ENCODE measurements at places on chromosomes 1 and 21. TPM values are rescaled to one million over a fixed set of nuclear protein-coding genes. Genes with fewer than 3 reads are reported as not detected.

DNA sequence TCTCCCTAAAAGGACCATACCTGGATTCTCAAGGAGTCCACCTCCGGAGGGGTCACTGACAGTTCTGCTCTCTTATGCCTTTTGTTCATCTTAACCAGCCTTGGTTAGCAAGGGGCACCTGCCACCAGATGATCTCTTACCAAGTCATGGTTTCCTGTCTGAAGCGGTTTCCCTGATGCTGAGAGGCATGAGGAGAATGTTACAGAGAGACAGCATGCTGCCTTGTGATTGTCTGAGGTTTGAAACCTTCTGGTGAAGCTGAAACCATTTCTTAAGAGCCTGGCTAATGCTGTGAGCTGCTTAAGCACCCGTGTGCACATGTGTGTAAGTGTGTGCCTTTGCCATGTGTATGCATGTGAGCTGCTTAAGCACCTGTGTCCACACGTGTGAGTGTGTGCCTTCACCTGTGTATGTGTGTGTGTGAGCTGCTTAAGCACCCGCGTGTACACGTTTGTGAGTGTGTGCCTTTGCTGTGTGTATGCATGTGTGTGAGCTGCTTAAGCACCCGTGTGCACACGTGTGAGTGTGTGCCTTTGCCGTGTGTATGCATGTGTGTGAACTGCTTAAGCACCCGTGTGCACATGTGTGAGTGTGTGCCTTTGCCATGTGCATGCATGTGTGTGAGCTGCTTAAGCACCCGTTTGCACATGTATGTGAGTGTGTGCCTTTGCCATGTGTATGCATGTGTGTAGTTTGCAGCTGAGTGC lies 136.4 kb upstream of the COL6A1 start:
- no peak overlapping the region for H3K27ac ChIP-seq
- H3K4me1 ChIP-seq, result peaks cover 3% of the 10 kb centered on the region
- H3K36me3 ChIP-seq, result no peaks in the 10 kb centered on the region
- DNase-seq, result no peak

DNA sequence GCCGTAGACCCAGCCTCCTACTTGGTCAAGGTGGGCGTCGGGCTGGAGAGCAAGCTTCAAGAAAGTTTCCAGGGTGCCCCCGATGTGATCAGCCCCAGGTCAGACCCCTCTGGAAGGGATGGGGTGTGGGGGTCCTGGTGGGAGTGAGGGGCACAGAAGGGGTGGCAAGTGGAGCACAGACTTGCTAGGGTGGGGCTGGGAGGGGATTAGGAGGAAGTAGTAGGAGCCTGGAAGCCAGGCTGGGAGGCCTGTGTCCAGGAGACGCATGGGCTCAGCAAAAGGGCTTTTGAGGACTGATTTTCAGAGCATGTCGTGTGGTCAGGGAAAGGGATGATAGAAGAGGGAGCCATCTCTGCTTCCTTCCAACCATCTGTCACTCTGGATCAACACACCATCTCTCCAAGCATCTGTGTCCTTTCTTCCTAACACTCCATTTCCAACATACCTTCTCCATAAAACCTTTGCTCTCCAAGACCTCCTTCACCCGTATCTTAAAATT lies 8.5 kb downstream of the TRIM46 start:
- no peak for DNase-seq
- H3K27ac ChIP-seq, result no peak overlapping the region
- H3K4me1 ChIP-seq, result no peaks in the 10 kb centered on the region
- H3K4me3 ChIP-seq, result no peak overlapping the region
- H3K27me3 ChIP-seq, result no peaks in the 10 kb centered on the region

The ITGB2 gene
- 0.61 TPM for total RNA-seq

The C1orf53 gene
- 6.8 TPM for total RNA-seq

The LCE2A gene
- total RNA-seq, result not detected

The TMED5 gene
- 95.3 TPM for total RNA-seq

The KRTAP19-1 gene
- total RNA-seq, result not detected

- peak; percentile 61 for DNase-seq
- no peak overlapping the region for H3K4me3 ChIP-seq
- H3K36me3 ChIP-seq, result no peaks in the 10 kb centered on the region
- H3K27me3 ChIP-seq, result peaks cover 26% of the 10 kb centered on the region
- peaks cover 30% of the 10 kb centered on the region for H3K4me1 ChIP-seq
Observed at GRCh38 chr1:6971048-6971447, 185.8 kb downstream of the CAMTA1 start.

The KANK4 gene
- 14.5 TPM for total RNA-seq

Measured in astrocyte (in vitro differentiated cells and primary cell).